ENCODE measurements at places on chromosomes 1 and 21.

DNA sequence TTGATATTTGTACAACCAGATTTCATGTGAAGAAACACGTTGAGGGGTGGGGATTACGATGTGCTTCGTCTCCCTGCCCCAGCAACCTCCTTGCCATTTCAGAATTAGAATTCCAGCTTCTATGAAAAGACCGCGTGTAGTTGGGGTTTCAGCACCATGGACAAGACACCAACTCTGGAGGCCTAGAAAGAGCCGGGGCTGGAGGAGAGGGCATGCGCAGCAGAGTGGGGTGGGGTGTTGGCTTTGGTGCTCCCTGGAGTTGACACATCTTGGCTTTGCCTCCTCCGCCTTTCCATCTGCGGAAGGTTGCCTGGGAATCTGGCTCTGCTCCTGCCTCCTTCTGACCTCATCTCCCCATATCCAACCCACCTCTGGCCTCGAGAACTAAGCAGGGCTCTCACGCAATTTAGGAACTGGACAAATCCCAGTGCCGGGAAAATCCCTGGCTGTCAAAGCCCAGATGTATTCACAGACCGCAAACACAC is 11.8 kb downstream of the HTR6 start:
- DNase-seq: peak; percentile 27

DNA sequence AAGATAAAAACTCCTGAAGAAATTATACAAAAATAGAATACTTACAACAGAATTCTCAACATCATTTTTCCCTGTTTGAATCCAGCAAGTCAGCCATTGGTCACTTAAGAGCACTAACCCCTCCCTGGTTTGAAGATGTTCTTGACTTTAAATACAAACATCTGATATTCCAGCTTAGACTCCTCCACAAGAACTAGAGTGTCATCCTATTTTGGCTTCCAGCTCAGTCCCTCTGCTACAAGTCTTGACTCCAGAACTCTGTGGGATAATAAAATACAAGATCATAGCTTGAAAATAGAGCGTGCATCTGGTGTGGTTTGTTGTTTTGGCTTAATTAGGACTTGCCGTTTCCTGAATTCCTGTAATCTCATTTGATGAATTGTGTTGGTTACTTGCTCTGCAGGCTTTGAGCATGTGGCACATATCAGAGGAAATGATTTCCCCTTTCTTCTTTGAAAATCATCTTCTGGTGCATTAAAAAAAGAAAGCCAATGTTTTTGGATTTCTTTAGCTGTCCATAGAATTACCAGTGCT is 63.7 kb upstream of the DPT start:
- DNase-seq: no peak

DNA sequence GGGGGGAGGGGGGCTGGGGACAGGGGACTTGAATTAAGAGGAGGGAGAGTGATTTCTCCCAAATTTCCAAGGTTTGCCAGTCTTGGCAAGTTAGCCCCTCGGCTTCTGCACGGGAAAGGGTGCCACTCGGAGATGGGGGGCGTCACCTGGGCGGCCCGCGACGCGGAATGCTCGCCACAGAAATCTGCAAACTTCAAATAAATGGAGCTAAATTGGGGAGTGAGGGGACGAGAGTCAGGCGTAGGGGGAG is 885 bp upstream of the SSBP3 start:
- DNase-seq: no peak

DNA sequence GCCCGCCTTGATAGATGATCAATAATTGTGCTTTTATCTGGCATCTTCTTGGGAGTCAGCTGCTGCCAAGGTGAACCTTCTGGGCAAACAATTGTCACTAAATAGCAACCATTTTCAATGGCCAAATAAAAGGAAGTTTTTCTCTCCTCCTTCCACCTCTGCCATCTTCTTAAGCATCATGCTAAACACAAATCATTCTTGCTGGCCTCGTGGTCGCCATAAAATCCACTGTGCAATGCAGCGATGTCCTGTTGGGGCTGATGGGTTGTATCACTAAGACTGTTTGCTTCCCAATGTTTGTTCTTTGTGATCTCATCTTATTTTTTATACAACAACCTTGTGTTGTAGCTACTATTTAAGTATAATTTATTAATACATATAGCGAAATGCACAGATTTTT is 8.0 kb downstream of the MAN1C1 start:
- DNase-seq: no peak

- DNase-seq: no peak
Observed at GRCh38 chr1:215156232-215156631, 73.7 kb downstream of the KCNK2 start.

DNA sequence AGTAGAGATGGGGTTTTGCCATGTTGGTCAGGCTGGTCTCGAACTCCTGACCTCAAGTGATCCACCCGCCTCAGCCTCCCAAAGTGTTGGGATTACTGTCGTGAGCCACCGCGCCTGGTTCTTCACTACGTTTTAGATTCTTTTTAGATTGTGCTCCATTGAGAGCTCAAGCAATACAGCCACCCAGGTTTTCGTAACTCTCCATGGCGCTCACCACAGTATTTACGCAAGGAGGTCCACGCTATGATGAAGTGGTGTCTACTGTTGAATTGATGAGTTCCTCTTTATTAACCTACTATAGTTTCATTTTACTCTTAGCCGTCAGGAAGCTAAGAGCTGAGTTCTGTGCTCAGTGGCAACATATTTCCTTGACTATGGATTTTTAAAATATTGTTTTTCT is 1.8 kb upstream of the KIF1B start:
- no peak for DNase-seq

GRCh38 chr1:172938681-172939080 is 112.1 kb downstream of the TNFSF18 start:
- no peak for DNase-seq

DNA sequence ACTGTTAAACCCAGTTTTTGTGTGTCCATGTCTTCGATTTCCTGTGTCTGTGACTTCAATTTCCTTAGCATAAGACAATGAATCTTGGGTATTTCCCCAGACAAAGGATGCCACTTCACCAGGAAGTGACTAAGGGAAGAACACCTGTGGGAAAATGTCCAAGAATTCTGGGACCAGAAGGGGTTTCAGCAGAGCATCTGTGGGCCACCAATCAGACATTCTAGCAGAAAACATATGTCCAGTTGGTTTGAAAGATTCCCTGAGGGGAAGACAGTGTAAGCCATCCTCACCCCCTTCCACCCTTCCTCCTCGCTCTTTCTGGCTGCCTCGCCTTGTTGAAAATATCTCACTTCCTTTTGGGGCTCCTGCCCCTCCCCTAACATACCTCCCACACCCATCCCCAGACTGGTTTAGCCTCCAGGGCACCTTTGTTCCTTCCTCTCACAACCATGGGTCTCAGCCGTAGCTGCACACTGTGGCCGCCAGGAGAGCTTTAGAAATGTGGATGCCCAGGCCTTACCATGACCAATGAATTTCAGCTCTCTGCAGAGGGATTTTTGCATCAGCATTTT is 25.5 kb upstream of the IFNAR1 start:
- no peak for DNase-seq

GRCh38 chr1:181485287-181486097 is 2.2 kb downstream of the CACNA1E start:
- DNase-seq: no peak

DNA sequence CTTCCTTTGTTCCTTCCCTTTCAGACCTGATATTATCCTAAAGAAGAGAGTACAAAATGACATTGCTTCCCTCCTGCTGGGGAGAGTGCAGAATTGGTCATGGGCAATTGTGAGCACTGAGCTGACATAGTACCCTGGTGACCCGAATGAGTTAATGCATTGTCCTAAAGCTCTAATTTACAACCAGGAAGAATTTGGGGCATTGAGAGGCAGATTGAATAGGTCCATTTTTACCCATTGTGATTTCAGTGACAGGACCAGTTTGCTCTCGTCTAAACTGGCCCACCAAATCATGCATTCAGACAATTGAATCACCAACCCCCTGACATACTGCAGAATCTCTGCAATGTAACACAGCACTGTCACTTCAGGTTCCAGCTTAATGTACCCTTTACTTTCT is 497.4 kb downstream of the DPYD start:
- DNase-seq: no peak

DNA sequence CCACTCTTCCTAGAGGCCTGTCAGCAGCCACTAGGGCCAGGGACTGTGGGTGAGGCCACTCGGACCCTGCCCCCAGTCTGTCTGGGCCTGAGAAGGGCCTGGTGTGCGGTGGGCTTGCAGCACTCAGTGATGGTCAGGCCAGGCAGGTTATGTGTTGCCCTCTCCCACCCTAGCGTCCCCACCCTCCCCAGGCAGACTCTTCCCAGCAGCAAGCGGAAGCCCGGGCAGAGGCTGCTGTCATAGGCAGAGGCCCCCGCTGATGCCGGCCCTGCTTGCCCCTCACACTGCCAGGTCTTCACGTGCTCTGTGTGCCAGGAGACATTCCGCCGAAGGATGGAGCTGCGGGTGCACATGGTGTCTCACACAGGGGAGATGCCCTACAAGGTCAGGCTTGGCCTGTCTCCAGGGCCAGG is 6.6 kb downstream of the ZBTB48 start:
- DNase-seq: no peak

DNA sequence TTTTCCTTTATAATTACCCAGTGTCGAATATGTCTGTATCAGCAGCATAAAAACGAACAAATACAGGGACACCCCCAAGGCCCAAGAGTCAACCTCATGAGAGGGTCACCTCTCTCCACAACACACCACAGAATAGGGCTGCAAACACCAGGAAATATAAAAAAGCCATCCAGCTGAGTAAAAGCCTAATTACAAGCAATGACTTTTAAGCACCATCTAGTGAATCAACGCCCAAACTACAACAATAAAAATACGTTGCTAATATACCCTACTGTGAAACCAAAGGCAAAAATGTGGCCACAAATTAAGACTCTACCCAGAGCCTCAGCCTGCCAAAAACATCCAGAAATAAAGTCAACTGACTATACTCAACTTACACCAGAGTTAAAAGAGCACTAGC is 817.9 kb upstream of the NEGR1 start:
- no peak for DNase-seq

- no peak for DNase-seq
Observed at GRCh38 chr1:3675436-3675835, 23.1 kb downstream of the TP73 start.

DNA sequence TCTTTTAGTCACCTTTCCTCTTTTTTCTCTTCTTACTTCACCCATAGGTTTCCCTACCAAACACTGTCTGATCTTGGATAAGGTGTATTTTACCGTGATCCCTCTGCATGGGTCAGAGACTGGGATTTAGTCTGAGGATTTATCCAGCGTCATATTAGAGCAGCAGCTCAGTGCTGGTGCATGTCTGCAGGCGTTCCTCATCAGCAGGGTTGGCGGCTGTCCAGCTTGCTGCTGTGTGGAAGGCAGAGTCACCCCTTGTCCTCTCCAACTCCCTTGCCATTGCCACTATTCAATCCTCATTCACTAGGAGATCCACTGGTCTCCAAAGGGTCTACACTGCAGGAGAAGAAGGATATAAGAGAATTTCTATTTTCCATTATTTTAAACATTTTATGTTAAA is 7.3 kb upstream of the FAM78B start:
- no peak for DNase-seq

- DNase-seq: no peak
Observed at GRCh38 chr1:240417317-240417716, 194.6 kb downstream of the GREM2 start.

DNA sequence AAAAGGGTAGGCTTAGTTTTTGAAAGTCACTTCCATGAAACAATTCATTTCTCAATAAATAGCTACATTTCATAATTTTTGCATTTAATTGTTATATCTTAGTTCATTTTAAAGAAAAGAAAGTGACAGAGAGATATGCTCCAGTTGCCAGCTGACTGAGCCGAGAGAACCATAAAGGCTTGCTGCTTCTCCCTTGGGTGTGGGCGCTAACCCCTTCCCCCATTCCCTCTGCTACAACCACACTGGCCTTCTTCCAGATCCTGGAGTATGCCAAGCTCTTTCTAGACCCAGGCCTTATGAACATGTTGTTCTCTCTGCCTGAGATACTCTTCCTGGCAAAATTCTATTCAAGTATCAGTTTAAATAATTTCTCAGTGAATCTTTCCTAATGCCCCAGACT is 12.3 kb downstream of the SORT1 start:
- DNase-seq: no peak

DNA sequence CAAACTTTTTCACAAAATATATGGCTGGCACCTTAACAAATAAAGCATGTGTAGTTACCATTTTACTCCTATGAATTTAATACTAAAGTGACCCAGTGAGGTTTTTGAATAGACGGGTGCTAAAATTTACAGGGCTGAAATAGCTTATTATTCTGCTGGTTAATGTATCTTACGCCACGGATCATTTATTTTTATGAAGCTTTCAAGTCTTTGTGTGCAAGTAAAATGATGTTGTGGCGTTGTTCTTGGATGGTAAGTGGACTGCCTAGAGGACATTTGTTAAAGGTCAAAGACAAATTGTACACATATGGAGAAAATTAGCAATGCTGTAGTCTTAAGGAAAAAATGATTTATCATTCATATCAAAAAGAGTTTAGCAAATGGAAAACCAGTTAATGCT is 22.8 kb downstream of the INSL5 start:
- no peak for DNase-seq

GRCh38 chr1:113653741-113654140 is 105.5 kb downstream of the PHTF1 start:
- DNase-seq: no peak

- DNase-seq: no peak
Observed at GRCh38 chr21:42159560-42160110, 59.3 kb upstream of the ABCG1 start.

- DNase-seq: no peak
Observed at GRCh38 chr21:26539566-26539965, 33.5 kb downstream of the CYYR1 start.

- DNase-seq: no peak
Observed at GRCh38 chr1:232925421-232926220, 24.8 kb upstream of the NTPCR start.

DNA sequence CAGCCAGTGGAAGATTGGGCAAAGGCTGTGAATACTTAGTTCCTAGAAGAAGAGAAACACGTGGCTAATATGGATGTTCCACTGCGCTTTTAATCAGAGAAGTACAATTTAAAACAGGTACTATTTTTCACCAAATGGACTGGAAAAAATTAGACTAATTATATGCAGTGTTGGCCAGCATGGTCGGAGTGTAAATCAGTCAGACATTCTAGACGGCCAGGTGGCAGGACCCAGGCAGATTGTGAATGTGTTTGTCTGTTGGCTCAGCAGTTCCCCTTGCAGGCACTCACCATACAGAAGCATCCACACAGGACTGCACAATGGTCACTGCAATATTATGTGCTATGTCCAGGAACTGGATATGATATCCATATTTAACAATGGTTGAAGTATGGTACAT is 23.9 kb upstream of the SLC25A34 start:
- no peak for DNase-seq

DNA sequence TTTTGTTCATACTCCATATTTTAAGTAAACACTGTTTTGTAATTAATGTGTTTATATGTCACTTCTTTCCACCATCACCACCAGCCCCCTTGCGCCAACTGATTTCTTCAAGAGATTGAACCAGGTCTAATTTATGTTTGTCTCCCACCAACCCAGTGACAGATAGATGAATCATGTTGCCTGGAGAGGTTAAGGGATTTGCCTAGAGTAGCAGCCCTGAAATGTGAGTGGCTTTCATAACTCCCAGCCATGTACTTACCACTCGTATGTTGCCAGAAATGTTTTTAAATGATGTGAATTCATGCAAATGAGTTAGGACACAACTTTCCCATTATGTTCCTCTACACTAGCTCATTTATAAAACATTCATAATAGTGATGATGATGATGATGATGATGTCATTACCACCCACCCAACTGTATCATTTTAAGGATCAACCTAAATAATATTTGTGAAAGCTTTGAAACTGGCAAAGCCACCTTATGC is 86.9 kb downstream of the LRRC8D start:
- DNase-seq: no peak

GRCh38 chr1:214953901-214954616 is 128.5 kb upstream of the KCNK2 start:
- DNase-seq: no peak
